ENCODE measurements at places on chromosomes 5 and 9.

DNA sequence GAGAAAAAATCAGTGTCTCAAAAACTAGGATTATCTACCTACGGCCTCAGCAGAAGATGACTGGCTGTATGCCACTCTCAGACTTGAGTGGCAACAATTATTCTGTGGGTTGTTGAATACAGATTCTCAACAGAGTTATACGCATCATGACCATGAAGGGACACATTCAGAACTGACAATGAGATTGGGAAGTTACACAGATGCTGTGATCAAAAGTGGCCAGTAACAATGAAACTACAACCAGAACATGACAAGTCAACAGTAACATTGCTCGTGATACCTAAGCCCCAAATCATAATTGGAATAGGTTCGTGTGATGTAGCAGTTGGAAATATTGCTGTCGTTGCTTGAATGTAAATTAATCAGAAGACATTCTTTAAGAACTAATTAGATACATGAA, 957.5 kb upstream of the CDH9 start:
- no peak for DNase-seq

DNA sequence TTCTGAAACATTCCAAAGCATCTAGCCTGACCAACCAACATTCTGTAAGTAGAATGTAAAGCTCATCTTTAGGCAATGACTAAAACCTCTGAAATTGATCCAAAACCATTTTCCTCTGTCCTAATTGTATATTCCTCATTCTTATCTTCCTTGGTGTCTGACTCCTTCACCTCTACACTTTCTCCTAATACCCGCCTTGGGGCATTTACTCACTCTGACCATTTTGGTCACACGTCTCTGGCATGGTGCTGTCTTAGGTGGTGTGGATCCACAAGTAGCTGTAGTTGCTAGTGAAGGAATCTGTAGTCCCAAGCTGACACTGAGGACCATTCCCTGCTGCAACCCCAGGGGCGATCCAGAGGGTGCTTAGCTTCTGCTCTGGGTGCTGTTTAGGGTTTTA, 40.8 kb upstream of the LMNB1 start:
- DNase-seq = no peak

GRCh38 chr5:94308442-94308841, 310.0 kb downstream of the KIAA0825 start:
- DNase-seq = no peak

DNA sequence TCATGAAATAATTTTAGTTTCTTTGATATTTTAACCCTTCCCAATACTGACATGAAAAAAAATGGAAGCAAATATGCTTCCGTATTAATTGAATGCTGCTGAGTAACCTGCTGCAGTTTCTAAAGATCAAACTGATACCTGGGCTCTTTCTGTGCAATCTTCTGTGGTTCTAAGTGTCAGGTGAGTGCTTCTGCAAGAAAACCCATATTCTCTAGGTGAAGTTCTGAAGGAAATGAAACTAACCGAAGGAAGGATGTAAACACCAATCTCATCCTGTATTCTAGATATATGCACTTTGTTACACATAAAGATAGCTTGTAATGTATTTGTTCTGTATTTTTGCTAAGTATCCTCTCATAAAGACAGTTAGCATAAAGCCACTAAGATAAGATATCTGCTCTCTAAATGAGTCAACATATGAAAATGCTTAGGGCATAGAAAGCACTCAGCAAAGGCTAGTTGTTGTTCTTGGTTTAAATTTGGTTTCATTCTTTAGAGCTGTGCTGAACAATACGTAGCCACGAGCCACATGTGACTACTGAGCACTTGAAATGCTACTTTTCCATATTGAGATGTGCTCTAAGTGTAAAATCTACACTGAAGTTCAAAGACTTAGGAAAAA, 52.0 kb downstream of the ITGA2 start:
- DNase-seq = no peak

DNA sequence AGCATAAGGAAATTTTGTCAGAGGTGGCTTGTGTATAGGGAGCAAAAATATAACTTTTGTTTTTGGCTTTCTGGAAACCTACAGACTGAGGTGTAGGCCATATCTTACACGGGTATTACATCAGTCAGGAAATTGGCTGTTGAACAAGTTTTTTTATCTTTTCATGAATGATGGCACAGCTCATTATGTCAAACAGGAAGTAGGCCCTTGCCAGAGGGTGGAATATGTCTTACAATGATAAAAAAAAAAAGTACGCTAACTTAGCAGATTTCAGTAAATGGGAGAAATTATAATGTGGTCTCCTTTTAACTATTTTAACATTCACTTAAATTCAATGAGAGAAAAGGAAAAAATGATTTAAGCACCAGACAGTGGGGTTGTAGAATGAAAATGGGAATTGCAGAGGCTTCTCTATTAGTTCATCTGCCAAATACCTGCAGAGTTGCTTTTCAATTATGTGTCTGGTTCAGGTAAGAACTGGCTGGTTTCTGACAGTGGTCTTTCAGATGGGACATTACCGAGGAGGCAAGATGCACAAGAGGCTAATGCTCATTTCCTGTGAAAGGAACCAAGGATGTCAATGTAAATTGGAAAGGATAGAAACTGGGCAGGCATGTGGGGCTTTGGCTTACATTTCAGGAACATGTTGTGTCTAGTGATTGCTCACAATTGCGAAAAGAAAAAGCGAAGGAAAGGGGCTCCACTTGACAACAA, 169.9 kb downstream of the NNT start:
- DNase-seq = no peak

DNA sequence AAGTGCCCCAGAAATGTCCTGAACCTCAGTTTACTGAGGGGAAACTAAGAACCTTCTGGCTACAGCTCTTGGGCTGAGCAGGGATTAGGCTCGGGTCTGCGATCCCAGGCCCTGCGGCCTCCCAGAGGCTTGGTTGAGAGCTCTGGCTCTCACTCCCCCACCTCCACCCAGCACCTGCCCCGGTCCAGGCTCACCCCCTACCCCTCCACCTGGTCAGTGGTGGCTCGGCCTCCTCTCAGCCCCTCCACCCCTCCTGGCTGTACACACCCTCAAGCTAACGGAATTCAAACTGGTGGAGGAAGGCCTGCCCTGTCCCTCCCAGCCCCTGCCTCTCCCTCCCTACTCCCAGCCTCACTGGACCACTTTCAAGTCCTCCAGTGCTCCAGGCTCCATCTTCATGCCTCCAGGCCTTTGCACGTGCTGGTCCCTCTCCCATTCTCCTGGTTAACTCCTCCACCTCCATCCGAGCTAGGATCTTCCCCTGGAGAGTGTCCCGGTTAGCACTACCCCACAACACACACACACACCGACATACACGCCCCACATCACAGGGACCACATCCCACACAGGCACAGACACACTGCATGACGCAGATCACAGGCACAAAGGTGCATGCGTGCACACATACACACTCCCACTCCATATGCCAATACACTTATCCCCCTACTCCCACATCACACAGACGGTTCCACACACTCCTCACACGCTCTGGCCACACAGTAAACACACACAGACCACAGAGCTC, 130.9 kb downstream of the C9orf50 start:
- no peak for DNase-seq

- DNase-seq = no peak
Observed at GRCh38 chr9:20463823-20464222, 158.5 kb downstream of the MLLT3 start.

DNA sequence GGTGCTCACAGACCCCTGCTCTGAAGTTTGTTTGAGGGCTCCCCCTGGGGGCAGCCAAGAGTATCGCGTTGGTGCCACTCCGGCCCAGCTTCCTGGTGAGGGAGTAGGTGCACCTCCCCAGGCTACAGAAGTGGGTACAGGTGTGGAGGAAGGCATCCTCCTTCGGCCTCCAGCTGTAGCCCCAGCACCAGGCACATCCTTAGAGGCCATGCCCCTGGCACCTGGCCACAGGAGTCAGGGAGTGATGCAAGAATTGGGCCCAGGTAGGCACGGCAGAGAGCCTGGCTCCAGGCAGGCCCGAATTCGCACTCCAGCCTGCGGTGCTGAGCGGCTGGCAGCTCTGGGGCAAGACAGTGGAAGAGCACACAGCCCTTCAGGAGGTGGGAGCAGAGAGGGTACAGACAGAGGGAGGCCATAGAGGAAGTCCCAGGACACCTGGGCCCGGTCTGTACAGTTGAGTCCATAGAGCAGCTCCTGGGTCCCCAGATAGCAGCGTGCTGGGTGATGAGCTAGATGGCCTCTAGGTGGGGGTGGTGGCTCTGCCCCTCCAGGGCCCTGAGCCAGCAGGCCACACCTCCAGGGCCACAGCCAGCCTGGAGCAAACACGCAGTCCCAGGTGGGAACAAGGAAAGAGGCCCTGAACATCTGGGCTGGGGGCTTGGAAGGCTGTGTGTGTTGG, 2.4 kb downstream of the SAPCD2 start:
- peak; percentile 70 for DNase-seq

- no peak for DNase-seq
Observed at GRCh38 chr9:73402081-73403028, 250.7 kb downstream of the ANXA1 start.

GRCh38 chr5:116011046-116011445, 21.2 kb upstream of the ARL14EPL start:
- no peak for DNase-seq

GRCh38 chr5:33675958-33676464, 215.8 kb downstream of the ADAMTS12 start:
- DNase-seq = no peak

GRCh38 chr5:61301341-61302199, 30.5 kb upstream of the ZSWIM6 start:
- DNase-seq = no peak

DNA sequence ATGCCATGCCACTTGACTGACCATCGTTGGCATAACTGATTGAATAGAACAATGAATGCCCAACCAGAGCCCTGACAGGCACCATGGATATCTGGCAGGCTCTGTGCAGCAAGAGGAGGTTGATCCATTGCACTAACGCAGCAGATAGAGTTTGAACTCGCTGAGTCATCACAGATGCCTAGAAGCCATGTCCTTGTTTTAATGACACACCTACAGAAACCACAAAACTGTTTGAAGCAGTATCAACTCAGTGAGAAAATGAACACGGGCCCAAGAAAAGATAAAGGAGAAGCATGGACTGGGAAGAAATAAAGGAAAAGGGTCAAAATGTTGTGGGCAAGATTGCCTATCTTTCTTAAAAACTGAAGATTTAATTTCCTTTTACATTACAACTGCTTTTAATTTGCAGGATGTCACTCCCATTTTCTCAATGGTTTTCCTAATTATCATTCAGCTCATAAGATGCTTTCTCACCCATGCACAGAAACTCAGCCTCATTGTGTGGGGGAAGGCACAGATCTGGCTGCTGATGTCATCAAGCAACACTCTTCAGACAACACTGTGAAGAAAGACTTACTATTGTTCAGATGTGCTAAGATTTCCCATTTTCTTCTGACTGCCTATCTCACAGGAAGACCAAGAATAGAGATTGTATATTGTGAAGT, 129.0 kb downstream of the PIK3R1 start:
- no peak for DNase-seq

GRCh38 chr5:174191850-174192655, 146.5 kb downstream of the NSG2 start:
- no peak for DNase-seq

- DNase-seq = no peak
Observed at GRCh38 chr9:14043483-14043882, 270.5 kb downstream of the NFIB start.

DNA sequence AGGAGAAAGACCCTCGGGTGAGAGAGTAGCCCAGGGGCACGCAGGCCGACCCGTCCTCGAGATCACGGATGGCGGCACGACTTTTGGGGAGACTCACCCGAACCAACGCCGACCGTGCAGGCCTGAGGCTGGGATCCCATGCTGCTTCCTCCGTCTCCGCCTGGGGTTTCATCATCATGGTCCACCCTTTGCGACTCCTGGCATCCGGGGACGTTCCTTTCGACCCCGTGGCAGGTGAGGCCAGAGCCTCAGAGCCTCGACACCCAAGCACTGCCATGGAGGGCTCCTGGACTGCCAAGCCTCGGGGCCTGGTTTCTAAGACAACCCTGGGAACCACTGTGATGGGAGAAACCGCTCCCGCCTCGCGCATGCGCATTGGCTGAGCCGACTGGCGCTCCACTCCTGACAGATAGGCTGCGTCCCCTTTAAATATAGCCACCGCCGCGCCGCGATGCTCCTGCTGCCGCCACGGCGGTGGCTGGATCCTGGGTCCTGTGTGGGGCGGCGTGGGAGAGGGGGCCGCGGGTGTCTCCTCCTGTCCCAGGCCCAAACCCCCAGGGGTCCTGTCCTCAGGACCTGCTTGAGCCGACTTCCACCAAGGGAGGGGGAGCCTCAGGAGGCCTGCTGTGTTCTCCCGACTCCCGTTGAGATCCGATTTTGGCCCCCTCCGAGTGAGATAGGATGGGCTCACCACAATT, 481.6 kb downstream of the SPATA31A7 start:
- no peak for DNase-seq

DNA sequence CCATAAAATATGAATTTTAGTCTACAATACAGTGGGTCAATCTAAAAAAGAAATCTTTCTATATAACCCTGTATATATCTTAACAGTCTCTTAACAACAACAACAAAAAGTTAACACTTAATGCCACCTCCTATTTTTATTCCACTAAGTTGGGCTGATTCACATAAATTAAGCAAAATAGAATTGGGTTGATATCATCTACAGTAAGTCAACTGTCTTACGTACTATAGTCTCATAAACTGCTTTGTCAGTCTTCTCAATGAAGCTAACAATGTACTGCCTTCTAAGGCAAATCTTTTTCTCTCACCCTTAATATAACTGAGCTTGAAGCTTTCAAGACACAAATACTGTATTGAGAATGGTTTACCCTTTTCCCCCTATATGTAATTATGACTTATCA, 185.7 kb downstream of the ADAMTS6 start:
- no peak for DNase-seq

GRCh38 chr5:147743012-147743411, 39.5 kb downstream of the JAKMIP2 start:
- no peak for DNase-seq

- DNase-seq = no peak
Observed at GRCh38 chr5:79189439-79190234, 46.3 kb upstream of the JMY start.

- no peak for DNase-seq
Observed at GRCh38 chr5:146490089-146490843, 25.7 kb downstream of the GPR151 start.

DNA sequence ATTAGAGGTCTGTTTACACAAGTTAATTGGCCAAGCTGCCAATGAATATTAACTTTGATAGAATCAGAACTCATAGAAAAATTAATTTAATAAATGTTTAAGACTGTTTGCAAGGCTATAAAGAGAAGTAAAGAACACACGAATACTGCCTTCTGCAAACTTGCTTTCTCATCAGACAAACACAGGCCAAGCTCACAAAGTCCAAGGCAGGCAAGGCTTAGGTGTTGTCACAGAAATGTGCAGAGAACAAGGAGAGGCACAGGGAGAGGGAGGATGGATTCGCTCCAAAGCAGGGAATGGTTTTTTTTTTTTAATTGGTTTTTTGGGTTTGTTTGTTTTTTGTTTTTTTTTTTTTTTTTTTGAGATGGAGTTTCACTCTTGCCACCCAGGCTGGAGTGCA, 43.4 kb downstream of the RETREG1 start:
- no peak for DNase-seq

- no peak for DNase-seq
Observed at GRCh38 chr5:136006164-136006563, 22.6 kb upstream of the TGFBI start.

GRCh38 chr9:132800038-132800648, 77.9 kb downstream of the AK8 start:
- peak; percentile 21 for DNase-seq

Data from stimulated activated CD8-positive, alpha-beta memory T cell treated with anti-CD3 and anti-CD28 coated beads, Interleukin-7, amount 100 ng/mL, for 24 hours (primary cell).